NCI-H446 treated with DMSO at 0.1 percent for 48 hours (cell line): ENCODE measurements at places on chromosomes 5 and 9.

DNA sequence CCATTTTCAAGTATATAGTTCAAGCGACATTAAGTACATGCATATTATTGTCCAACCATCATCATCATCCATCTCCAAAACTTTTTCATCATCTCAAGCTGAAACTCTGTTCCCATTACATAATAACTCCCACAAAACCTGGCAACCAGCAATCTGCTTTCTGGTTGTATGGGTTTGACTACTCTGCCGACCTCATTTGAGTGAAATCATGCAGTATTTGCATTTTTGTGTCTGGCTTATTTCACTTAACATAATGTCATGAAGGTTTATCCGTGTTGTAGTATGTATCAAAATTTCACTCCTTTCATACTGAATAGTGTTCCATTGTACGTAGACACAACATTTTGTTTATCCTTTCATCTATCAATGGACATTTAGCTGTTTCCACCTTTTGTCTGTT is 74.8 kb downstream of the SGCD start:
- DNase-seq = no peak

GRCh38 chr9:14339746-14340145 is 25.8 kb upstream of the NFIB start:
- no peak for DNase-seq

DNA sequence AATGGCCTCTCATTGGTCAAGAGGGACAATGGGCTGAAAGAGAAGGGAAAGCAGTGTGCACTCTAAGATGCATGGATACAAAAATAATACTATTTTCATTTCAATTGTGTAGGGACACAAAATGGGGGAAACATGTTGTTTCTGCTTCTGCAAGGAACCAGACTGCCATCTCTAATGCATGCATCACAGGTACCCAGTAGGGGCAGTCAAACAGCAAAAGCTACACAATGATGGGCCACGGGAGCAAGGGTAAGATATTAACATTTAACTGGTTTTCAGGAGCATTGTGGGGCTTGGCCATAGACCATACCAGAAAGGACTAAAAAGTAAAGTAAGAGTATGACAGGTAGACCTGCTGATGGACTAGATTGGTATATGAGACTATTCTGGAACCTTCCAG is 535.8 kb downstream of the SPATA31D1 start:
- no peak for DNase-seq

DNA sequence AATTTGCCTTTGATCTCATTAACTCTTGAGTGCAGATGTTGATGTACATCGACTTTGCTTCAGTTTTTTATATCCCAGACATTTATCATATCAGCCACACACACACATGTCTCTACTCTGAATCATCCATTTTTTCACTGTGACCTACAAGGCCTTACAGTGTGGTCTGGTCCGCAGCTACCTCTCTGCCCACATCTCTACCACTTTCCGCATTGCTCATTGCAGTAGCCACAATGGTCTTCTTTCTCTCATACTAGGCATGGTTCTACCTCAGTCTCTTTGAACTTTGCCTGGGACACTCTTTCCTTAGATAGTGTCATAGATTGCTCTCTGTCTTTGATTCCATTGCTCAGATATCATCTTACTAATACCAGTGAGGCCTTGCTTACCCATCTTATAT is 87.9 kb upstream of the FSD1L start:
- no peak for DNase-seq

DNA sequence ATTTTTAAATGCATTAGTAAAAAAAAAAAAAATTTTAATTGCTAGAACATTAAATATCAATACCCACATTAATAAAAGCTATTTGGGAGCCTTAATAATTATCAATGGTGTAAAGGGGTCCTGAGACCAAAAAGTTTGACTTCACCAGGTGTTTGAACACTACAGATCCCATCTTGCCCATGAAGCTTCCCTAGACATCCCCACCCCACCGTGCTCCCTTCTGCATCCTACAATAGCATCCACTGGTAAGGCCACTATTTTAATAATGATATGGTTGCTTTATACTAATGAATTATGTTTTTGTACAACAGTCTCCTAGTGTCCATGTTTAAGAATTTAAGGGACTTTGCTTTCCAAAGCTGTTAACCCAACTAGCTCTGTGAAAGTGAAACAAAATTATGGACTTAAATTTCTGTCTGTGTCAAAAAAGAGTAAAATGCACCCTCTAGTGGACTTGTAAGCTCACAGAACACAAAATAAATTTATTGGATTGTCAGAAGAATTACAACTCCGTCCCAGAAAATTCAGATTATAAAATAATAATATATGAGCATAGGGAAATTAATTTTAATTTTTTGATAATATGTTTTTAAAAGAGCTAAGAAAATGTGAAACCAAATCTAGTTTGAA is 76.0 kb downstream of the ARL15 start:
- no peak for DNase-seq

DNA sequence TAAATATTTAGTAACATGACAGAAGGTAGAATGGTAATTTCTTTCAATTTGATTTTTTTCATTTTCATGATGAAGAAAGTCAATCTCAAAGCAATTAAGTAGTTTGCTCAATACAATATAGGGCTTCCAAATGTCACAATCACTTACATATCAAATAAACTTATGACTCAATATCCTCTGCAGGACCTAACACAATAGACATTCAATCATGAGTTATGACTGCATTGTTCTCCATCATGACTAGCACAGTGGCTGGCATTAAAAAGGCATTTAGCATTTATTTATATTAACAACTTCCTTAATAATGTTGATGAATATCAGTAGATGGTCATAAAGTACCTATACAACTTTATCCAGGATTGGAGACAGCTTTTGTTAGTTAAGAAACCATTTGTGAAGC is 1499.6 kb downstream of the EFNA5 start:
- DNase-seq = no peak

DNA sequence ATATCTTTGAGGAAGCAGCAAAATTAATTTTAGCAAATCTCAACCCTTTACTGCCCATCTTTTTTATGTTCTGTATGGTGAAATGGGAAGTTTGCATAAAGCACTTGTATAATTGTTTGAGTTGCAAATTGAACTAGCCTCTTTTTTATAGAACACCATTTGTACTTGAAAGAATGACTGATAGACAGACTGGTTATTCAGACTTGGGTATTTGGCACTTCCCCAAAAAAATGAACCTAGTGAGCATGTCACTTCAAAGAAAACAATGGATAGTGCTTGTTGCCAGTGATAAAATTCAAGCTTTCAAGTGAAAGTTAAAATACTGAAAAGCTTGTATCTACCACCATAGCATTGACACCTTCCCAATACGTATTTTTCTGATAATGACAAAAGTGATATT is 115.8 kb downstream of the ERCC6L2 start:
- DNase-seq = no peak

DNA sequence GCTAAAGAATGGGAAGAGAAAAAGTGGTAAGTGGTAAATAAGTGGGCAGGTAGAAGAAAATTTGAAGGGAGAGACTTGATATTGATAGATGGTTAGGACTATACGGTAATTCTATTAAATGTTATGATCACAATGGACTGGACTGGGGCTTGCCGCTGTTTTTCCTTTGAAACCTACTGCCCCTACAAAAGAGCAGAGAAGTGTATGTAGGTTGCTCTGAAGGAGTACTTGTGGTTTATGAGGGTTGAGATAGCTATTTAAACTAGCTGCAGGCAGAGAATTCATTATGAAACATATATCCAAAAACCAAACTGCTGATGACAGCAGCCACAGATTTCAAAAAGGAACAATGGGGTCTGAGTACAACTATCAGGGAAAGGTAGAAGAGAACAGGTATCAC is 16.8 kb upstream of the HK3 start:
- DNase-seq = no peak

DNA sequence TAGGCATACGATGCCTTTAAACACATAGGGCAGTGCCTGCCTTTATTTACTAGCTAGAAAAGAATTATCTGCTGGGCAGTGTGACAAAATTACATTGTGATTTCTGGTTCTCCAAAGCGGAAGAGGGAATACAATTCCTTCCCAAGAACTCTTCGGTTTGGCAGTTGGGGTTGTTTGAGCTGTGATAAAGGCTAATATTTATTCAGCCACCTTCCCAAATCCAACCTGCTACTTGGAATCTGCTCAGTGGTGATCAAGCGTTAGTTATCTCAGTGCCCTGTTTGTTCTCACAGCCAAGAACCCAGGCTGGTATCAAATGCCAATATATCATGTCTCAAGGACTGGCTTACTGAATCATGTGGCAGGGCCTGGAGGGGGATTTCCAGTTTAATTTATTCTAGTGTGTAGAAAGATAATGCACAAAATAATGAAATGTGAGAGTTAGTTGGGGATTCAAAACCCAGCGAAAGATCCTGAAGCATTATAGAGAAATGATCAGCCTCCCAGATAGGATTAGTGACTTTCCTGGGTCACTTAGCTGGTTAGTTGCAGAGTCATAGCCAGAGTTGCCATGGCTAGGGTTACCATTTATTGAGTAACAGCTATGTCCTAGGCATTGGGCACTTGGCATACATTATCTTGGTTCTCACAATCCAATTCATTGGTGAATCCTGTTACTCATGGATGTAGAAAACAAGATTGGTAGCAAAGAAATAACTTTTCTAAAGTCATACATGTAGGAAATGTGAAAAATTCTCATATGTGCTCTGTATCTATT is 457.0 kb upstream of the KLF4 start:
- DNase-seq = no peak

GRCh38 chr5:72749362-72749997 is 67.0 kb upstream of the TNPO1 start:
- no peak for DNase-seq

DNA sequence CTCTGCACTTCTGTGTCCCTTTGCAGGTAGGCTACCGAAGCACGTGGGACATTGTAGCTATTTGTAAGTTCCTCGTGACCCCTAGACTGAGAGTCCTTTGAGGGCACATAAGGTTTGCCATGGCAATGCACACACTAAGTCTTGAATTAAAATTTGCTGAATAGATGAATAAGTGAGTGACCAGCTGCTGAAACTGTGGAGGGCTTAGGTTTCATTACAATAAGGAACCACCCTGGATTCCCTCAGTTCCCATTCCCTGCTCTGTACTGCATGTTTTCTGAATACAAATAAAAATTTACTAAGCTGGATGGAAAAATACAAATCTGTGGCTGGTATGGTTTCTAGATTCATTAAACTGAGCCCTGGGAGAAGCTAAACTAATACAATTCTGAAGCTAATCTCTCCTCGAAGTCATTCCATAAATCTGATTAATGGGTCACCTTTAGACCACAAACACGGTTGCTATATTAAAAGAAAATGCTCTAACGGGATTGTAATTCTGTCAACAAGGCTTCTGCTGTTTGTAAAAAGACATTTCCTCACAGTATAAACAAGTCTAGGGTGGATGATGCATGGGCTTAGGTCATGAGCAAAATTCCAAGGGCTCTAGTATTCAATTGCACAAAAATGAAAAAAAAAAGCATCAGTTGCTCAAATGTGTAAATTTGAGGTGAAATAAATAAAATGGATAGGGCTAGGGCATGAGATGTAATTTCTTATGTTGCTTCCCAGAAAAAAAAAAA is 172.3 kb downstream of the ATP10B start:
- DNase-seq = no peak

- no peak for DNase-seq
Observed at GRCh38 chr5:33346534-33346933, 94.2 kb upstream of the TARS1 start.

GRCh38 chr9:4346131-4346530 is 46.3 kb upstream of the GLIS3 start:
- no peak for DNase-seq

DNA sequence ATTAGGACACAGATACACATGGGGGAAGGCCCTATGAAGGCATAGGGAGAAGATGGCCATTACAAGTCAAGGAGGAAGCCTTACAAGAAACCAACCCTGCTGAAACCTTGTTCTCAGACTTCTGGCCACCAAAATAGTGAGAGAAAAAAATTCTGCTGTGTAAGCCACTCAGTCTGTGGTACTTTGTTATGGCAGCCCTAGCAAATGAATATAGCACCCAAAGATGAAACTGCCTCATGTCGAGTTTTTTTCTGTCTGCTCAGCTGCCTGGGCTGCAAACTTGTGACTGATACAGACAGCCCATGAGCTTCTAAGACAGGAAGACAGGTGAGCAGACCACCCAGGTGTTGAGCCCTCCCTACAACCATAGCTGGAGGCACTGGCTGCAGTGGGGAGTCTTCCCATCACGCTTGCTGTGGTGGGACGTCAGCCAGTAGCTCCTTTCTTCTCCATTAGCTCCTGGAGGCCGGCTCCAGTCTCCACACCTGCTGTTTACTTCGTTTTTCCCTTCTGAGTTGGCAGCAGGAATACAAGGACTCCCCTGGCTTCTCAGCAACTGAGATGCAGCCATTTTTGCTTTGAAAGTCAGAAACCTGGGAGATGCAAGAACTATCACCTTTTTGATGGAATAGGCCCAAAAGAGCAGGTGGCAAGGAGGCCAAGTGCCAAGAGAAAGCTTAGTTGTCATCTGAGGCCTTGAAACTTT is 164.9 kb downstream of the SEMA6A start:
- peak; percentile 10 for DNase-seq

- DNase-seq = no peak
Observed at GRCh38 chr5:56673171-56673570, 142.2 kb upstream of the MAP3K1 start.

- no peak for DNase-seq
Observed at GRCh38 chr9:110835404-110835803, 166.8 kb downstream of the MUSK start.

- peak; percentile 56 for DNase-seq
Observed at GRCh38 chr5:55691265-55692105, 20.6 kb downstream of the SLC38A9 start.

DNA sequence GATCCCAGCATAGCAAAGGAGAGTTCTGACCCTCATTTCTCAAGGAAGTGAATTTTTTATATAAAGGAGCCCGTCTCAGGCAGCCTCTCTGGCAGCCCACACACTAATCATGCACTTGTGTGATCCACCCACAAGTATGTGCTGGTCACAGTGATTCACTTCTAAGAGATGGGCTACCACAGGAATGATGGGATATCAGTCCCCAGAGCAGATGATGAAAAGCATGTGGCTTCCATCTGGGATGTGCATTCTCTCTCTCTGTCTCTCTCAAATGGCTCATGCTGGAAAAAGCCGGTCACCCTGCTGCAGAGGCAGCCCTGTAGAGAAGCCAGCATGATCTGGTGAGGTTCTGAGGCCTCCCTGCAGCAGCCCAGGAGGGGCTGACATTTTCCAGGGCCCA is 74.2 kb upstream of the ADCY2 start:
- no peak for DNase-seq

DNA sequence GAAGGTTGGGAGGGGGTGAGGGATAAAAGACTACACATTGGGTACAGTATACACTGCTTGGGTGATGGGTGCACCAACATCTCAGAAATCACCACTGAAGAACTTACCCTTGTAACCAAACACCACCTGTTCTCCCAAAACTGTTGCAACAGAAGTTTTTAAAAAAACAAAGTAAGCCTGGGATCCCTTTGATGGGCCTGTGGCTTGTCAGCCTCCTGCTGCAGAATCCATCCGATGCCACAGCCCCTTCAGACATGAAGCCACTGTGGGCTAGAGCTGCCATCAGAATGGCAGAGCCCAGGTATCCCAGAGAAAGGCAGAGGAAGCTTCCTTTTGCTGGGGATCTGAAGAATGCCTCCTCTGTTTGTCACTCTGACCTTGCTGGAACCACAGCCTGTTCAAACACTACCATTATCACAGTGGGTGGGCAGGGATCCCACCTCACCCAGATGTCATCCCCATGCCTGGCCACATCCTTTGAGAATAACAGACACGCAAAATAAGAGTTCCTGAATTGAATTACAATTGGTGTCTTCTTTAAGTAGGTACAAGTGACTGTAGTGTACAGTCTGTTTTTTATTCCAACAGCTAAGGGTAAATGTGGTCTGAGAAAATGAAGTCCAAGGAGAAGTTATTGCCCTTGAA is 78.1 kb upstream of the DIRAS2 start:
- DNase-seq = no peak

- no peak for DNase-seq
Observed at GRCh38 chr5:165015126-165015525, 1509.7 kb downstream of the MAT2B start.

- peak; percentile 74 for DNase-seq
Observed at GRCh38 chr5:110354311-110354710, 372.2 kb downstream of the TMEM232 start.
